ENCODE measurements at places on chromosomes 4 and X. TPM values are rescaled to one million over a fixed set of nuclear protein-coding genes. Genes with fewer than 3 reads are reported as not detected.
A peak's percentile ranks its signal among the peaks of the same experiment; 100 is the strongest.

DNA sequence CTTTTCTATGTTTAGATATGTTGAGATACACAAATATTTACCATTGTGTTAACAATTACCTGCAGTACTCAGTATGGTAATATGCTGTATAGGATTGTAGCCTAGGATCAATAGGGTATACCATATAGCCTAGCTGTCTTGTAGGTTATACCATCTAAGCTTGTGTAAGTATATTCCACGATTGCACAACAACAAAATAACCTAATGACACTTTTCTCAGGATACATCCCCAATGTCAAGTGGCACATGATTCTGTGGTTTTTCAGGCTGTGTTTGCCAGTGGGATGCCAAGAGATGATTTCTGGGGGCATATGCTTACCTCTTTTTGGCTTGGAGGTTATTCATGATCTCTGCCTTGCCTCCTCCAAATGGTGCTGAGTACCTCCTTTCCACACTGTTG is 247.2 kb upstream of the CENPE start:
- DNase-seq, result no peak
- no peaks in the 10 kb centered on the region for H3K27me3 ChIP-seq
- no peak overlapping the region for H3K27ac ChIP-seq

LRP2BP gene
- polyA plus RNA-seq, result 0.16 TPM

GRCh38 chr4:53908661-53909078 is 155.7 kb downstream of the CHIC2 start:
- DNase-seq, result peak; percentile 10
- H3K4me1 ChIP-seq, result peaks cover 11% of the 10 kb centered on the region
- peak overlapping the region; percentile 27 for H3K4me3 ChIP-seq
- H3K36me3 ChIP-seq, result no peaks in the 10 kb centered on the region
- H3K27ac ChIP-seq, result no peak overlapping the region

DNA sequence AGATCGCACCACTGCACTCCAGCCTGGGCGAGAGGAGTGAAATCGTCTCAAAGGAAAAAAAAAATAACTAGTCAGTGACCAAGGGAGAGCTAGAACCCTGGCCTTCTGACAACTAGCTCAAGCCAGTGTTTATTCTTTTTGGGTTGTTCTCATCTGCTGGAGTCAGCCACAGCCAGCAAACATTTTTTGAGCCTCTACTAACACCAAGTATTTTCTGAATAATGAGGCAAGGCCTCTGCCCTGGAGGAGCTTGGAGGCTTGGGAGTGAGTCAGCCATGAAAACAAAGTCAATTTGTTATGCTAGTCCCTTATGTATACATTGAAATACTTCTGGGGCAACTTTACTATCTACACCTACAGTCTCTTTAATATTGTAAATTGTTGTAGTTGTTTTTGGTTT is 46.5 kb downstream of the TMA16 start:
- H3K4me1 ChIP-seq, result no peaks in the 10 kb centered on the region
- H3K27me3 ChIP-seq, result no peaks in the 10 kb centered on the region
- no peak overlapping the region for H3K27ac ChIP-seq
- no peaks in the 10 kb centered on the region for H3K36me3 ChIP-seq
- no peak for DNase-seq

Data from naive thymus-derived CD8-positive, alpha-beta T cell (primary cell).